SK-N-DZ (cell line): ENCODE measurements at places on chromosomes 13 and 19.
A peak's percentile ranks its signal among the peaks of the same experiment; 100 is the strongest.

- DNase-seq = no peak
Measured at GRCh38 chr13:101556676-101557123, 104.2 kb downstream of the ITGBL1 start.

DNA sequence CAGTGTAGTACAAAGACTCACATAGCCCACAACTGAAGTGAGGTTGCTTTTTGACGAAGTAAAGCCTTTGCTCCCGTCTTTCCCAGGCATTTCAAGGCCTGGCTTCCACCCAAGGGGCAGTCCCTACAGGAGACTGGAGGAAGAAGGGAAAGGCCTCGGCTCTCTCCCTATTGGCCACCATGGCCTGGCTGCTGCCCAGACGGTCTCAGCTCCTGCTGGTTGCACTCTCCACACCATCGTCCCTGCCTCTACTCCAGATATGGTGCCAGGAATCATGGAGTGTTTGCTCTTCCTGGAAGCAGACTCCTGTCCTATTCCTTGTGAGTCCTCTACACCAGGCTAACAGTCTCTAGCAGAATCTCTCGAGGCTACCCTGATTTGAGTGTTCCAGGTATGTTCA is 124.1 kb upstream of the UQCRFS1 start:
- DNase-seq = no peak

DNA sequence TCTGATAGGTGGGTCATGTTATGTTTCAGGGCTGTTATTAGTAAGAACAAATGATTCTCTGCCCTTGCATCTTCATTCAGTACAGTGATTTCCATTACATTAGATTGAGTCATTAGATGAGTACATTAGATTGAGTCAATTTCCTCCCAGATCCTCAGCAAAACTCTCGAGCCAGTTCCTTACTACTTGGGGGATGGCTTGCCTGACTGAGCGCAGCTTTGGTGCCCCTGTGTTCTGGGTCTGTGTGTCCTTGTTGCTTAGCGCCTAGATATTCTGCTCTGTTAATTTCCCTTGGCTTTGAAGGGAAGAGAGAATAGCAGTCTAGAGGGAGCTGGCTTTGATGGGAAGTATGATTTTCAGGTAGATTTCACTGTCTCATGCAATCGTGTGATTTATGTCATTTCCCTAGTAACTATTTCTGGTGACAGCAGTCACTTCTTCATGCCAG is 19.1 kb upstream of the SCEL start:
- DNase-seq = no peak

DNA sequence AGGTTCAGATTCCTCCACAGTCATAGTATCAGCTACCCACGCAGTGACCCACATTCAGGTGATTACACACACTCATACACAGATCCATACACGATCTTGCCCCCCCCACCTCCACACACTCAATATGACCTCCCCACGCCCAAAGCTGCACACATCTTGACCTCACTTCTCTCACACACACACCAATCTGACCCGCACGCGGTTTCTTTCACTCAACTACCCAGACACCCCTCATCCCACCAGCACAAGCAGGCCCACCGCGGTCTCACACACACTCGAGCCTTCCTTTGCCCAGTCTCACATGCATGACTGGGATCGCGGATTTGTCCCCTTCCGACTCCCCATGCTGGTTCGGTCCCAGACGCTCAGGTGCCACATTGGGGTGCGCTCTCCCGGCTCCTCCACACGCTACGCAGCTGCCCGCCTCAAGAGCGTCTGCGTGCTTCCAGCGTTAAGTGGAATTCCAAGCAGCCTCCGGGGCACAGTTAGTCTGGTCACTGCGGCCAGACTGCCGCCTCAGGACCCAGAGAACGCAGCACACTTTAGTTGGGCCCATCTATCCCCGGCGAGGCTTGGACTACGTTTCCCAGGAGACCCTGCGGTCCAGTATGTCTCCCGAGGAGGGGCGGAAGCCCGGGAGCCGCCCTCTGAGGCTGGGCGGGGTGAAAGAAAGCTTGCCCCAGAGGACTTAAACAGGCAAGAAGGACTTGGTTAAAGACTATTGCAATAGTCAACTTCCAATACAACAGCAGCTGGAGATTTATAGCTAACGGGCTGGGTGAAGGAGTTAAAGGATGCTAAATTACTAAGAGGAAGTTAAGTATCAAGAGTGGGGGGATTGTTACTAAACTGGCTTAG is 746 bp upstream of the ZNF345 start:
- peak; percentile 89 for DNase-seq

DNA sequence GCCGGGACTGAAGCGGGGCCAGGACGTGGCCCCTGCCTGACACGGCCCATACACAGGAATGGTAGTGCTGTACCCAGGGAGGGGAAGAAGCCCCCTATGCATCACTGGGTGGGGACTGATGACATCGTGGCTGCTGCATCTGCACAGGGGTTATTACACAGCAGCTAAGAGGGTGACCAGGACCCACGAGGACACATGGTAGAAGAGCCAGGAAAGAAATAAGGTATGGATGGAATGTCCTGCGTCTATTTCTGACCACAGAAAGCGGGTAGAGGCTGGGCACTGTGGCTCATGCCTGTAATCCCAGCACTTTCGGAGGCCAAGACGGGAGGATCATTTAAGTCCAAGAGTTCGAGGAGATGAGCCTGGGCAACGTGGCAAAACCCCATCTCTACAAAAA is 24.1 kb downstream of the DCAF15 start:
- DNase-seq = no peak

DNA sequence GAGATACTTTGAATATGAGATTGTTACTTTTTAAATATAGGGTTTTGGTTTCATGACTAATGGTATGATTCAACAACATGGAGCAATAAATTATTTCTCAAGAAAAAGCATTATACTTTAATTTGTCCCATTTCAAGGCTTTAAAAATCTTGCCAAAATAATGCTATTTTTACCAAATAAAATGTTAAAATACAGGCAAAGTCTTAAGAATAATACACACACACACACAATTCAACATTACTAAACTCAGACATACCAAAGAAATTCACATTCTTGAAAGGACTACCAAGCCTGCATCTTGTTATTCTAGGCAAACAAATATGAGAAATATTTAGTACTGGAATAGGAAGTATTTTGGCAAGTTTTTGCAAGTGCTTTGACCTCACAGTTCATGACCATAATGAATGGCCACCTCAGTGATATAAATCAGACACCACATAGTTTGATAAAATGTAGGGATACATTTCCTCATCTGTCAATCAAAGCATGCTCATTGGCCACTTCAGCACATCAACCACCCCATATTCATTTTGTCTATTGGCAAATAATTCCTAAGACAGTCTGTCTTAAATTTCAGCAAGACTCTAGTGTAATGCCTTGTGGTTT is 107.2 kb downstream of the NALCN start:
- DNase-seq = no peak

DNA sequence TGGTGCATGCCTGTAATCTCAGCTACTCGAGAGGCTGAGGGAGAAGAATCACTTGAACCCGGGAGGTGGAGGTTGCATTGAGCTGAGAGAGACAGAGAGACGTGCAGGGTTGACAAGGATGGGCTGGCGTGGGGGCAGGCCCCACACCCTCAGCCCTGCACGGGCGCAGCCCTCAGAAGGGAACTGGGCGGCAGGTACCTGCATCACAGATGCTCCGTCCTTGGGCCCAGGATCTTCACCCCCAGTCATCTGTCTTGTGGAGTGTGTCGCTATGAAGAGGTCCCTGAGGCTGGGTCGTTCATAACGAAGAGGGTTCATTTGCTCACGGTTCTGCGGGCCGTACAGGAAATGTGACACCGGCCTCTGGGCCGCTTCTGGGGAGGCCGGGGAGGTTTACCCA is 20.3 kb downstream of the C2CD4C start:
- no peak for DNase-seq

GRCh38 chr13:51234676-51235075 is 12.5 kb downstream of the FAM124A start:
- DNase-seq = no peak

GRCh38 chr13:60210510-60211330 is 47.0 kb upstream of the DIAPH3 start:
- no peak for DNase-seq

- no peak for DNase-seq
Measured at GRCh38 chr19:3570606-3571011, 2.1 kb upstream of the HMG20B start.
